ENCODE measurements at places on chromosomes 1 and 21.
A peak's percentile ranks its signal among the peaks of the same experiment; 100 is the strongest.

GRCh38 chr21:29025328-29025713 is 853 bp downstream of the USP16 start:
- DNase-seq: no peak

DNA sequence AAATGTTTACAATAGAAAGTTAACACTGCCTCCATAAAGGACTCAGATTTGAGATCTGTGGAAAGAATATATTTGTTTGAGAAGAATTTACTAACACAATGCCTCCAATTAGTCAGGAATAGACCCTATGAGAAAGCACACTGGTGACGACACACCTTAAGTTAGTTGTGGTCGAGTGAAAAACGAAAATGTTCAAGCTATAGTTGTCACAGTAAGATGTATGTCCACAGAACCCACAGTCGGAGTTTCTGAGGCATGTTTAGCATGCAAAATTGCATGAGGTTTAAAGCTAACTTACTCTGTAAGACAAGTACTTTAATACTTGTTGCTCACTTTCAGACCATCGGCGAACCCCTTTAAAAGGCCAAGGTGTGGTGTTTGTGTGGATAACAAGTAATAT is 69.9 kb upstream of the SIPA1L2 start:
- no peak for DNase-seq

DNA sequence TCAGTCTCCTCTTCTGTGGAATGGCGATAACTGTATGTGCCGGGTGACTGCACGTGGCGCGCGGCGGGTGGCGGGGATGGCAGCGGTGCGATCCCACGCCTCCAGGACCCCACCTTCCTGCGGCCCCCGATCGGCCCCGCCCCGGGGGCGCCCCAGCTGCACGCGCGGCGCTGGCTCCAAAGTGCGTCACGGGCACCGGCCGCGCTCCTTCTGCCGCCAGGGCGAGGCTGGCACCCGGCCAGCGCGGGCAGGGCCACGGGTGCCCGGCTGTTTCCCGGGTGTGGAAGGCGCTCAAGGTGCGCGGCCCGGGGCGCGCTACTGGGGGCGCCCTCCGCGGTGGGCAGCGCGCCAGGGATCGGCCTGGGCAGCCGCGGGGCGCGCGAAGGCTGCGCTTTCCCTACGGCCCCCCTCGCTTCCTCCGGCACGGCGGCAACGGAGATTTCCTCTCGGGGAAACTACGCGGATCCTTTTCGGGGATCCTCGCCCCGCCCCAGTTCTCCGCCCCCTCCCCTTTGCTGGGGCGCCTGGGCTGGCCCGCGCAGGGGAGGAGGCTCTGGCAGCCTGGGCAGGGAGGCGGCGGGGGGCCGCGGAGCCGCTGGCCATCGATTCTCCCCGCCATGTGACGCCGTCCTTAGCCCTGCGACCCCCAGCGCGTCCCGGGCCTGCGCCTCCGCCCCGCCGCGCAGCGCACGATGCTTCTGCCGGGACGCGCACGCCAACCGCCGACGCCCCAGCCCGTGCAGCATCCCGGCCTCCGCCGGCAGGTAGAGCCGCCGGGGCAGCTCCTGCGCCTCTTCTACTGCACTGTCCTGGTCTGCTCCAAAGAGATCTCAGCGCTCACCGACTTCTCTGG is at the start of gene EVA1C:
Gene EVA1C, plus strand, starts transcription at position 545 of the 853 bp plus-strand sequence. Its CDS starts 148 bp downstream, at position 693.
- peak; percentile 80 for DNase-seq

GRCh38 chr1:45297666-45298356 is 28.9 kb upstream of the HPDL start:
- no peak for DNase-seq

DNA sequence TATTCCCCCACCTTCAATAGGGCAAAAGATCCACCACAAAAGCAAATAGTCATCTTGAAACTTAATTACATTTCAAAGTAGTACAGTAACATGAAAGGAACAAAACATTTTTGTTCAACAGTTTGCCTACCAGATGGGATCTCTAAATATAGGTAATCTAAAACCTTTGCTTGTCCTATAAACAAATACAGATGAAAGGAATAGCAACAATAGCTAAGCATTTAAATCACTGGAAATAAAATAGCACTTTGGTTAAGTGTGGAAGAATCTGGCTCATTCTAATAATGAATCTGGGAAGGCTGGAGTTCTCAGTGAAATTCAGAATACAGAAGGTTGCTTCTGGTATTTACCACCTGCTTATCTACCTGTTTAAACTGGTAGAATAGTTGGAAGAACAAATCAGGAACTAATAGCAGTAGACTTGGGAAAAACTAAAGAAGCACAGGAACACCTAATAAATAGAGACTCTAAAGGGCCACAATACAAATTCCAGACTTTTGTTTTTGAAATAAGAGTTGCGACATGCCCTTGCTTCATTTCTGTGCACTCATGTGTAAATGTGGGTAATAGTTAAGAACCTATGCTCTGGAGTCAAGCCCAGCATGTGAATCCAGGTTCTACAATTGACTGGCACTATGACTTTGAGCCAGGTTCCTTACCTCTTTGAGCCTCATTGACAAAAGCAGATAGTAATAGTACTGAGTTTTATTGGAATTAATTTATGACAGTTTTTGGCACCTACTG is 2.3 kb upstream of the LYPLAL1 start:
- DNase-seq: no peak
